ENCODE measurements at places on chromosomes 4 and X.

- DNase-seq: peak; percentile 94
- peak within 1 kb of the TSS; percentile 82 for H3K4me3 ChIP-seq
- H3K36me3 ChIP-seq: no peaks in the 10 kb centered on the region
- no peaks in the 10 kb centered on the region for H3K27me3 ChIP-seq
Measured at GRCh38 chr4:176065435-176066291, at the start of gene WDR17. Gene WDR17, plus strand, starts transcription at chr4:176065841. Its CDS starts 45,740 bp downstream, at chr4:176111581.

DNA sequence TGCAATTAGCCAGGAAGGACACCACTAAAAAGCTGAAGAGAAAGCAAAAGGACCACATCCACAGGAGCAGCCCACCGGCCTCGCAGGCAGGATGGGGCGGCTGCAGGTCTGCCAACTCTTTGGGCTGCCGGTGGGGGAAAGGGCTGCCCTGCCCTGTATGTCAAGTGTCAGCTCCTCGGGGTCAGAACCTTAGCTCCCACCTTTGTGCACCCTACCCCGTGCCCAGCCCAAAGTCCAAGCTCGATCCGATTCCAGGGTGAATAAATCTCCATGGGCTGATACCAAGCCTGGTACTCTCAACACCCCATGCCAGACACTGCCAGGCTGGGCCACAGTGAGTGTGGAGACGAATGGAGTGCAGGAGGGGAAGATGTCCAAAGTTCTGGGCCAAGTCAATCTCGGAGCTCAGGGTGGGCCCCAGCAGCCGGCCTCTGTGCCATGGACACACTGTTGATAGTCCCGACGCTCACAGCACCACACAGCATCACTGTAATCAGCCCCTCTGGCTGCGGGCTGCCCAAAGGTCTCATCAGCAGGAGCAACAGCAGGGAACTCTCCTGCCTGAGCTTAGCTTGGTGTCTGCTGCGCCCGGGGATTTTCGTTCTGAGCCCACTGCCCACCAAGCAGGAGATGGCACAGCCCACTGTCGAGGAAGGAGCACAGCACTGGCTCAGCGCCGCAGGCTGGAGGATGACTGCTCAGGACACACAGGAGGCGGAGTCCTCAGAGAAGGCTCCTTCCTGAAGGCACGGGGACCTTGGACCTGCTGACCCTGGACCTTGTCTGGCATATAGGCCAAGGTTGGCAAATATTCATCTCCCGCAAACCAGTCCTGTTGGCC lies 84.4 kb downstream of the JAKMIP1 start:
- no peak for DNase-seq
- peaks cover 5% of the 10 kb centered on the region for H3K4me1 ChIP-seq
- no peaks in the 10 kb centered on the region for H3K36me3 ChIP-seq
- no peak overlapping the region for H3K27ac ChIP-seq
- H3K4me3 ChIP-seq: no peak overlapping the region
- no peaks in the 10 kb centered on the region for H3K27me3 ChIP-seq

- H3K27me3 ChIP-seq: no peaks in the 10 kb centered on the region
- H3K4me3 ChIP-seq: no peak overlapping the region
- H3K36me3 ChIP-seq: no peaks in the 10 kb centered on the region
Measured at GRCh38 chr4:15303052-15303641, 124.7 kb upstream of the C1QTNF7 start.

DNA sequence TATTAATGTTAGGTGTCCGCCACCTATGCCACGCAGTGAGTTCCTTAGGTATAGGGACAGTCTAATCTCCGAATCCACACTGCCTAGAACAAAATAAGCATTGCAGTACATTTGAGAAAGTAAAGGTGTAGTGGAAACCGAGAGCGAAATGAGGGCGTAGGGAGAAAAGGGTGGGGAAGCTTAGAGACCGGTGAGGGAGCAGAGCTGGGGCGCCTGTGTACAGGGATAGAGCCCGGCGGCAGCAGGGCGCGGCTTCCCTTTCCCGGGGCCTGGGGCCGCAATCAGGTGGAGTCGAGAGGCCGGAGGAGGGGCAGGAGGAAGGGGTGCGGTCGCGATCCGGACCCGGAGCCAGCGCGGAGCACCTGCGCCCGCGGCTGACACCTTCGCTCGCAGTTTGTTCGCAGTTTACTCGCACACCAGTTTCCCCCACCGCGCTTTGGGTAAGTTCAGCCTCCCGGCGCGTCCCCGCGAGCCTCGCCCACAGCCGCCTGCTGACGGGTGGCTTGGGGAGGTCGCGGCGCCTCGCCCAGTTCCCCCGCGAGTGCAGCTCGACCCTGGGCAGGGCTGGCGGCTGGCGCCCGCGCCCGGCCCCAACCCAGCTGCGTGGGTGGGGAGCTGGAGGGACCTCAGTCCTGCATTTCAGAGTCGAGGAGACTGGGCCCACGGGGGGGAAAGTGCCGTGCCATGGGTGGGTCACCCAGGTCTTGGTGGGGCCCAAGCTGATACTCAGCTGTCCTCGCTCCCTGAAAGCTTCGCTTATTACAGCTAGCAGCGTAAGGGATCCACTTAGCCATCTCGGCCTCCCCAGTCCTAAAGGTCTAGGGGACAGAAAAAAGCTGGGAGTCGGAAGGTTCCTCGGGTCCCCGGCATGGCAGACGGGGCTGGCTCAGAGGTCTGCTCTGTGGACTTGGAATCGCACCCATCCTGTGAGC lies at the start of gene ANXA3:
TSS of gene ANXA3 (plus strand) at position 351 of the 932 bp plus-strand sequence. CDS start 2,704 bp downstream, outside the sequence.
- no peak within 1 kb of the TSS for H3K27ac ChIP-seq
- no peak for DNase-seq
- H3K4me1 ChIP-seq: no peaks in the 10 kb centered on the region
- H3K36me3 ChIP-seq: no peaks in the 10 kb centered on the region
- peaks cover 42% of the 10 kb centered on the region for H3K27me3 ChIP-seq
- H3K4me3 ChIP-seq: peak within 1 kb of the TSS; percentile 86

GRCh38 chrX:5084279-5084678 lies 1144.4 kb downstream of the NLGN4X start:
- H3K4me1 ChIP-seq: no peaks in the 10 kb centered on the region
- no peak for DNase-seq
- no peaks in the 10 kb centered on the region for H3K27me3 ChIP-seq

DNA sequence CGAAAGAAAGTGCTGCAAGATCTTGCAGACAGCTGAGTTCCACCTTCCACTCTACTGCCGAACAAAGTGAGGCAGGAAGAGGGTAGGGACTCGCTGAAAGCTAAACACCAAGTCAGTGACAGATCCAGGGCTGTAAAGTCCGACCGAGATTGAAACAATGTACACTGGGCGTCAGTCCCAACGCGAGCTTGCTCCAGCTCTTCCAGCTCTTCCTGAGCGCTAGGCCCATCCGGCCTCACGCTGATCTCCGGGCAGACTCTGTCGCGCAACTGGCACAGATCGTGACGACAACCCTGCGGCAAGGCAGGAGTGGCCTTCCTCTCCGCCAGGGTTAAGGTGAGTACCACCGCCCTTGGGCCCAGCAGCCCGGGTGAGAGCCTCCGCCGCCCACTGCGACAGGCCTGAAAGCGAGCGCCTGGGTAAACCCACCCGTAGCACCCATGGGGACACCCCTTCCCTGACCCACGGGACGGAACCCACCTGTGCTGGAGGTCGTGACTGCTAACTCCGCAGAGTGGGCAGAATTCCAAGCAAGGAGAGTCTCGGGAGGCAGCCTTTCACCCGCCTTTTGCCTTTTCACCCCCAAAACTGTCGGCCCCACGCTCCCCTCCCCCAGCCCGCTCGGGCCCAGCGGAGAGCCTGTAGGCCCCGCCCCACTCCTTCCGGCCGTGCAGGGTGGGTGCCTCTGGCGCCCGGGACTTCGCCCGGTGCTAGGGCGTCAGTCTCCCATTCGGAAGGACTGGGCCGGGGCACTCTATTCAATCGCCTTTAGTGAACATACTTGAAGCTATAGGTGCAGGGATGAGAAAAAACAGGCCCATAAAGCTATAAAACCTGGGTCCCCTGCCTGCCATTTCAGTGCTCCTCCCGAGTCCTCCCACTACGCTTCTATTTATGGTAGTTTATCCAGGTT lies at the start of gene TMLHE:
TSS of gene TMLHE (minus strand) at position 641 of the 913 bp plus-strand sequence. CDS start 67,676 bp downstream, outside the sequence.
- no peaks in the 10 kb centered on the region for H3K36me3 ChIP-seq
- H3K27ac ChIP-seq: no peak within 1 kb of the TSS
- H3K4me3 ChIP-seq: peak within 1 kb of the TSS; percentile 84
- peak; percentile 9 for DNase-seq
- no peaks in the 10 kb centered on the region for H3K27me3 ChIP-seq

GRCh38 chrX:1529328-1529727 lies 7.7 kb downstream of the P2RY8 start:
- no peaks in the 10 kb centered on the region for H3K36me3 ChIP-seq
- DNase-seq: no peak
- no peak overlapping the region for H3K27ac ChIP-seq
- H3K4me1 ChIP-seq: peaks cover 2% of the 10 kb centered on the region
- no peak overlapping the region for H3K4me3 ChIP-seq

DNA sequence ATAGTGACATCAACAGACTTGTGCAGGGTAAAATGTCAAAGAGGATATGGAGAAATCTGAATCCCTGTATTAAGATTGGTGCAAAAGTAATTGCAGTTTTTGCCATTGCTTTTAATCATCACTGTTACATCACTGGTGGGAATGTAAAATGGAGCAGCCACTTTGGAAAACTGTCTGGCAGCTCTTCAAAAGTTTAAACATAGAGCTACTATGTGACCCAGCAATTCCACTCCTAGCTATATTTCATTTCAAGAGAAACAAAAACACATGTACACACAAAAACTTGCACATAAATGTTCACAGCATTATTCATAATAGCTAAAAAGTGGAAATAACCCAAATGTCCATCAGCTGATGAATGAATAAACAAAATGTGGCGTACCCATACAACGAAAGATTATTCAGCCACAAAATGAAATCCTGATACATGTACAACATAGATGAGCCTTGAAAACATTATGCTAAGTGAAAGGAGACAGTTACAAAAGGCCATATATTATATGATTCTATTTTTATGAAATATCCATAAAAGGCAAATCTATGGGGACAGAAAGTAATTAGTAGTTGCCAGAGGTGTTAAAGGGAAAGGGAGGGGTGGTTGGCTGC lies 106.4 kb downstream of the AMELX start:
- H3K27ac ChIP-seq: no peak overlapping the region
- no peak for DNase-seq
- H3K4me1 ChIP-seq: no peaks in the 10 kb centered on the region
- H3K4me3 ChIP-seq: no peak overlapping the region

DNA sequence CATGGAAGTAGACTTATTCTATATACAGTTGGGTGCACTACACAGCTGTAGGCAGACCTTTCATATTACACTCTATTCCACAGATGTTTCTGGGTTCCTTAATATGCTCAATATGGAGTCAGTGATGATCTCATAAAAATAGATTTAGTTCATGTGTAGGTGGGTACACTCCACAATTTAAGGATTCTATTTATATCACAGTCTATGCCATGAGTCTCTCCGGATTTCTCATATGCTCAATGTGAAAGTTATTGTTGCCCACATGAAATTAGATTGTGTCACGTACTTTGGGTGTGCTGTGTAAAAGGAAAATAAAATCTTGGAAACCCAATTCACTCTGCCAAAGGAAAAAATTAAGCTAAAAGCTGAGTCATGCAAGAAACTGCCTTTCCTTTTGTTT lies 32.5 kb upstream of the TASL start:
- H3K36me3 ChIP-seq: no peaks in the 10 kb centered on the region
- no peak overlapping the region for H3K4me3 ChIP-seq
- no peak overlapping the region for H3K27ac ChIP-seq
- no peaks in the 10 kb centered on the region for H3K27me3 ChIP-seq
- DNase-seq: no peak
- no peaks in the 10 kb centered on the region for H3K4me1 ChIP-seq

DNA sequence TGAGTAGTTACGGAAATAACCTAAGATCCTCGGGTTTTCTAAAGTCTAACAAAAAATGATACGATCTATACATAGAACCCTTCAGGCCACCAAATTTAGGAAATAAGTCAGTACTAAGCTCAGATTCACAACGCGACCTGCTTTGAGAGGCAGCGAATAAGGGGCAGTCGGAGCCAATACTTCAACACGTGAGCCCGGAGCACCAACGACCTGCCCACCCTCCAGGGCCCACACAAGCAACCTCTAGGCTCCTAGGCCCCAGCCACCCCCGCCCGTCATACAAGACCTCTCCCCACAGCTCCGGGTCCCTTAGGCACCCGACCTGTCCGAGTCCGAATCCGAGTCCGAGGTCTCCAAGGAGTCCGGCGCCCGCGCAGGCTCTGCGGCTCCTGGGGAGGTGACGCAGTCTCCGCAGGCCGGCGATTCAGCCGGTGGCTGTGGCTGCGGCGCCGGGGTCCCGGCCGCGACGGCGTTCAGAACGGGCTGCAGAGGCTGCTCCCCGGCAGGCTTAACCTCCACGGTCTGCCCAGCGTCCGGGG lies 580 bp downstream of the NAF1 start:
- H3K4me3 ChIP-seq: peak overlapping the region; percentile 98
- H3K27me3 ChIP-seq: no peaks in the 10 kb centered on the region
- H3K27ac ChIP-seq: peak overlapping the region; percentile 60
- DNase-seq: peak; percentile 57
- H3K4me1 ChIP-seq: peaks cover 7% of the 10 kb centered on the region
- H3K36me3 ChIP-seq: peaks cover 6% of the 10 kb centered on the region

DNA sequence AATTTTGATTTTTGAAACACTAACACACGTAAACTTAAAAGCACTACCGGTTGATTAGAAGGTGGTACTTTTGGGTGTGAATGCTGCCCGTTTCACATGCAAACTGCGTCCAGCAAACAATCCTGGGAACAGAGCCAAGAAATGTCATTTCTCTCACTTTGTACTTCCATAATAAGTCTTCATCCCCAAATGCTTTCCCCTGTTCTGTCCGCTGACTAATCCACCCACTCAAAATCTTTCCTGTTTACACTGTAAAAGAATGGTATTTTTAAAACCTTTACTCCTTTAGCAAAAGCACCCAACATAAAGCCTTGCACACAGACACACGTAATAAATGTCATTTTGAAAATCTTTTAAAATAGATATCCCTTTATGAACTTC lies 39.1 kb upstream of the PDLIM5 start:
- DNase-seq: no peak
- H3K27me3 ChIP-seq: no peaks in the 10 kb centered on the region
- no peaks in the 10 kb centered on the region for H3K36me3 ChIP-seq

DNA sequence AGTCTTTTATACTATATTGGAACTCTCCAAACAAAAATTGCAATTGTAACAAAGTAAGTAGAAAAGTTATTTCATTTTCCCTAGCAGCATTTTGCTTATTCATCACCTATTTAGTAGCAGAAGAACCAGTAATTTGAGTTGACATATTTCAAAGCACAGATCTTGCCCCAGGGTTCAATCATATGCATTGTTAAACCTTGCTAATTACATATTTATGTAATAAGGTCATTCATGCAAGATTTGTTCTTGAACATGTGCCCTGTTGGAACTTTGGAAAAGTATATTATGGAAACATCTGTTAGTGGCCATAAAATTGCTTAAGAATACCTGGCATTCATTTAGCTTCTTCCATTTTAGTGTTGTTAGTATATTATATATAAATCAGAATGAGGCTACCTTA lies 191.7 kb downstream of the TLL1 start:
- H3K36me3 ChIP-seq: no peaks in the 10 kb centered on the region
- DNase-seq: no peak
- H3K4me3 ChIP-seq: no peak overlapping the region
- no peaks in the 10 kb centered on the region for H3K27me3 ChIP-seq
- H3K27ac ChIP-seq: no peak overlapping the region

All from neuronal stem cell (in vitro differentiated cells).